ENCODE measurements at places on chromosomes 2 and 18.

- no peak for DNase-seq
These were observed 1.4 kb upstream of the KIF1A start for GRCh38 chr2:240821429-240821778.

GRCh38 chr2:138665937-138666336, 114.3 kb downstream of the NXPH2 start:
- DNase-seq = no peak

GRCh38 chr2:101006065-101006715, 4.1 kb downstream of the RPL31 start:
- no peak for DNase-seq

- no peak for DNase-seq
These were observed 435.1 kb upstream of the CDH20 start for GRCh38 chr18:60898111-60898510.

- no peak for DNase-seq
These were observed 21.7 kb downstream of the ASPRV1 start for GRCh38 chr2:69939722-69940121.

- DNase-seq = no peak
These were observed 16.0 kb downstream of the CD28 start for GRCh38 chr2:203722411-203722810.

DNA sequence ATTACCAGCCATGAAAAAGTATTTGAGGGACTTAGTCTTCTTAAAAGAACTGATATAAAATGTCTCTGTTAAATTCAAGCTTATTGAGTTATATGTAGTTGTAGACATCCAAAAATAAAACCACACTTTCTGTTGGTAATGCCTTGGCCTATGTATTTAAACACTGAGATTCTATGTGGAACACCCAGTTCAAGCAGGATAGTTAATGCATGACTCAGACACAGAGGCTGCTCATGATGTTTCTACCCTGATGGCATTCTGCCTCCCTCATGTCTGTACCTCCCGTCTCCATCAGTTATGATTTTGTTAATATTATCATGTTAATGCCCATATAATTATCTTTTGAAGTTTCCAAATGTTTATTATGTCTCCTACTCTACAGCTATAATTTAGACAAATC, 164.5 kb downstream of the XIRP2 start:
- no peak for DNase-seq

DNA sequence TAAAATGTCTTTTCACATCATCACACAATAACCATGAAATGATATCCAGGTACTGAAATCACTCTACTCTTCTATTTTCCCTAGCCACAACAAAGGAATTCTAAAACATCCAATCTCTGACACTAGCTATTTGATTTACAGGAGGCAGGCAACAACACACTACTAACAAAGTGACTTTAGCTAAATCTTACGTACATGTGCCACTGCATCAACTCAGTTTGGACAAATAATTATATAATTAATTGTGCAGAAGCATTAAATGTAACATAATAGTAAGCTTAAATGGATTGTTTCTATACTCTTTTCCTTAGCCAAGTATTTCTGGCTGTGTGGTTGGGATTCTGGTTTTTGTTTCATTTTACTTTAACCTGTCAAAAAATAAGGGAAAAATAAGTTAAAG, 192.4 kb downstream of the AFF3 start:
- DNase-seq = no peak

- DNase-seq = no peak
These were observed 12.4 kb downstream of the IL37 start for GRCh38 chr2:112923237-112923966.

GRCh38 chr2:221337957-221338685, 234.0 kb downstream of the EPHA4 start:
- DNase-seq = no peak

GRCh38 chr2:425947-426346, 138.1 kb upstream of the ALKAL2 start:
- DNase-seq = no peak

DNA sequence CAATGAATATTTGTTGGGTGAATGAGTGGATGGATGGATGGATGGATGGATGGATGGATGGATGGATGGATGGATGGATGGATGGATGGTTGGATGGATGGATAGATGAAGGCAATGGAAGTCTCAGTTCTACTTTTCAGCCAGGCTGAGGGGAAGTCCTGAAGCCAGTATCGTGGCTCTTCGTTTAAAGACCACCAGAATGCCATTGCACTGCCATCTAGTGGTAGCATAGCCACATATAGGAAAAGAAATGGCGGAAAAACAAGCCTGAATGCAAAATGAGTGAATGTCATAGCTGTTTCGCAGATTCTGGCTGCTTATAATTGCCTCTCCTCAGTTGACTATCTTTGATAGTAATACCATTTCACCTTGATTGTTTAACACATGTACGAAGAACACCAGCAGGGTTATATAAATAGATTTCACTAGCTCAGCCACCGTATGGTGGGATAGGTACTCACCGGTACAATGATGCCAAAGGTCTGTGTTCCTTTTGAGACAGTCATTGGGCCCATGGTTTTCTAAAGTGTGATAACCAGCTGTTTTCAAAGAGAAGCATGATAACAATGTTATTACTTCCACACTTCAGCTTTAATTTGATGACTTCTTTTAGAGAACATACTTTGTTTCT, 62.3 kb upstream of the GREB1L start:
- no peak for DNase-seq

- no peak for DNase-seq
These were observed 4.6 kb downstream of the TMEM163 start for GRCh38 chr2:134714228-134714627.

DNA sequence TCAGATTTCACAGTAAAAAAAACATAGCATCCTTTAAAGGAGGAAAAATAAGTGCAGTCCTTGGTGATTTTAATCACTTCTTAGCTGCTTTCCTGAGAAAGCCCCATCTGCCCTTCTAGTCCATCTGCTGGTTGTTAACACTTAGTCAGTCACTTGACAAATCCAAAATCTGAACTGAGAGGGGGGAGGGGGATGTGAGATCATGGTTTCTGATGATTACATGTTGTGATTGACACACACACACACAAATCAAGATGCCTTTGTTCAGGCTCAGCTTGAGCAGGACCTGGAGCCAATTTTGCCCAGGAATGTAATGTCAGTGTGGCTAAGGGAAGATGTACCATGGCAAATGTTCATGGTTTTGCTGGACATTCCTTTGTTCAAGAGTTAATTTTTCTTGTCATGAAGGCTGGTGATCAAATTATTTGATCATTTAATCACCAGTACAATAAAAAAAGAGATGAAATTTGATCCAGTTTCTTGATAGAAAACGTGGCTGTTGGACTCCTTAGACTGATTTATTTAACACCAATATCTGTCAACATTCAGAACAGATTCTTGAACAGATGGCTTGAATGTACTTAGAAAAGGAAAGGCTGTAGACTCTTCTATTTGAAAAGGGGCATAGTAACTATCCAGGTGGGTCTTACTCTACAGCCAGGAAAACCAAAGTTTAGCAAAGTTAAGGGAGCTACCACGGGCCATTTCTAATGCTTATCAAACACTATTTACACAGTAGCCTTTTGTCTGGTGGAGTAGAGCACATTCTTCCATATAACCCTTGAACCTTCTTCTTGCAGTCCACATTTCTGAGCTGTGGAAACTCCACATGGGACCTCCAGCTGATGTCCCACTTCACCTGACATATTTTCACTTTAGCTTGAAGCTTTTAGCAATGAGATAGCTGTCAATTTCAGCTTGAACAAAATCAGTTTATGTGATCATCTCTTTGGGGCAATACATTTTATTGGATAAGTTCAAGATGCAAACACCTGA, 408.7 kb downstream of the PIK3C3 start:
- no peak for DNase-seq

GRCh38 chr18:7577706-7578105, 10.6 kb downstream of the PTPRM start:
- no peak for DNase-seq

GRCh38 chr18:8960740-8961657, 141.5 kb upstream of the NDUFV2 start:
- DNase-seq = no peak

GRCh38 chr2:60926741-60927552, 45.6 kb downstream of the REL start:
- no peak for DNase-seq

DNA sequence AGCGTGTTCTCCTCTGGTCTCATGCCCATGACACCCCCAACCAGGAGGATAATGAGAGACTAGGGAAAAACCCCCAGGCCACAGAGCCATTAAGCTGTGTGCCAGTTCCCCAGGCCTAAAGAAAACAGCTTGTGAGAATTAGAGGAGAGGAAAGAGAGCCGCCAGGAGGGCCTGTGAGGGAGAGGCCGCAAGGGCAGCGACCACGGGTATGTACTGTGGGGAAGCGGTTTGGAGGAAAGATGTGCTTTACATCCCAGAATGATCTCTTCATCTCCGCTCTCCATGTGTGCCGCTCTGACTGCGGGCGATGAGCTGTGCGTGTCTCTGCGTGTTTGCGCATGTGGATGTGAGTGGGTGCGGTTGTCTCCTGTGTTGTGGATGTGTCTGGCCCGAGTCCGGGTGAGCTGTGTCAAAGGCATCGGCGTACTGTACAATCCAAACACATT, 82.9 kb downstream of the DYSF start:
- DNase-seq = no peak

- DNase-seq = no peak
These were observed 26.9 kb downstream of the DIPK1C start for GRCh38 chr18:74430231-74430630.

- no peak for DNase-seq
These were observed 300.1 kb upstream of the SLC8A1 start for GRCh38 chr2:40751981-40752380.

DNA sequence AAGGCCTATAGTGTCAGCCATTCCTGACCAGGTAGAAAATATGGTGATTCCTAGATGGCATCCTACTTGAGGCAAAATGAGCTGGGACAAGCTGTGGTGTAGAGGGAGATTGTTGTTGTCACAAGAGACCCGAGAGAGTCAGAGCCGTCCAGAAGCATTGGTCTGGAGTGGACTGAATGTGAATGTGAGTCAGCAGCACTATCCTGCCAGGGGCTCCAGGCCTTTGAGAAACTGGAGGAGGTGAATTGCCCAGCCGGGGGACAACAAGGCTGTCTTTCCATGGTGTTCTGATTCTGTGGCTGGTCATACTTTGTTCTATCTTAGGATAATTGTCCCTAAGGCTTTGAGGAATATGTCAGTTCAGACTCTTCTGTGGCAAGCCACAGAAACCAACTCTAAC, 29.4 kb upstream of the EIF2AK3 start:
- DNase-seq = no peak
